Stimulated activated CD8-positive, alpha-beta memory T cell treated with anti-CD3 and anti-CD28 coated beads, Interleukin-4, amount 100 ng/mL, for 48 hours (primary cell): ENCODE measurements at places on chromosomes 2 and 18.

- DNase-seq, result no peak
These were observed 25.1 kb downstream of the DNPEP start for GRCh38 chr2:219362524-219363164.

GRCh38 chr2:233972941-233973575 lies 55.9 kb downstream of the TRPM8 start:
- DNase-seq, result no peak

DNA sequence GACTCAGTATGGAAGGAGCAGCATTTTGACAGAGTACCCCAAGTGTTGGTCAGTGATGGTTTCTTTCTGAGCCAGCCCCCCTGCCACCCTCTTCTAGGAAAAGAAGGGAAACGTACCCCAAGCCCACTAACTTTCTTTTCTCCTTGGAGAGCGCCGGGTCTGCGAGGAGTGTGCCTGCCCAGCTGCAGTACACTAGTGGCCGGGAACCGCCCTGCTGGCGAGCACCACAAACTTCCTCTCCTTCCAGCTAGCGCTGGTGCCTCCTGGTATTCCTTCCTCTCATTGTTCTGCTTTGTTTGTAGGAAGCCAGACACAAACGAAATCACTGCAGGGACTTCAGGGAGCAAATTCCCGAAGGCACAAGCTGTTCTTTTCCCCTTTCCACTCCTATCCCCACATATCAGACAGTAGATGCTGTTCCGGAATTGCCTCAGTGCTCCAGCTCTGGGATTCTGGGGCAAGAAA lies 1.8 kb downstream of the CCDC85A start:
- no peak for DNase-seq

- DNase-seq, result no peak
These were observed 38.4 kb downstream of the EPAS1 start for GRCh38 chr2:46335391-46336282.

GRCh38 chr2:64296140-64296480 lies 151.9 kb upstream of the PELI1 start:
- peak; percentile 47 for DNase-seq

GRCh38 chr2:19731037-19731436 lies 170.7 kb downstream of the TTC32 start:
- DNase-seq, result no peak

GRCh38 chr2:100291152-100291970 lies 30.9 kb downstream of the LONRF2 start:
- DNase-seq, result peak; percentile 69

- DNase-seq, result peak; percentile 76
These were observed 25.8 kb downstream of the BIN1 start for GRCh38 chr2:127080938-127081755.

DNA sequence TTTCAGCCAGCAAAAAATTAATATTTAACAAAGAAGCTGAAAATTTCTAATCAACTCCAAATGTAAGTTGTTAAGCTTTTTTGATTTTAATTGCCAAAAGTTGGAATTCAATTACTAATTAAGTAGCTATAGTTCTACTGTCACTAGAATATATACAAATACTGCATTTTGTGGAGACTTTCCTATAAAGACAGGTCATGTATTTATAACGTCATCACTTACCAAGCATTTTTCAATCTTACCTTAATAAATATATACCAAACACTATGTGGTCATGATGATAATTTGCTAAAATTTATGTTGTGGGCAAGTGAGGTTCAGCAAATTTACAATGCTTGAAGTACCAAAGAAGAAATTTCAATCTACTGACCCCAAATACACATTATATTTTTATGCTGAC lies 24.2 kb upstream of the TMEFF2 start:
- DNase-seq, result no peak

DNA sequence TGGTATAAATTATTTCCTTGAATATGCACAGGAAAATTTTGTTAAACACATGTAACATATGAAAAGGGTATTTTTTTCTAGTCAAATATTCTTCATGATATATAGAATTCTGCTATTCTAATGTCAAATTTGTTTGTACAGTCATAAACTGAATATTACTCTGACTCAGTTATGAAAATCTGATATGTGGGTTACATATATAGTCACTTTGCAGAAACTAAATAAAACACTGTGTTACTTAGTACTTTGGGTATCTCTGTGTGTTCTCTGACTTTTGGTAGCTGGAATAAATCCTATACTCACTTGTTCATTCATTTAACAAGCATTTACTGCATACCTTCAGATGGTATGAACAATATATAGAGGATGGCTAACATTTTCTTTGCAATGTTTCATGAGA lies 159.4 kb downstream of the TTC27 start:
- no peak for DNase-seq

DNA sequence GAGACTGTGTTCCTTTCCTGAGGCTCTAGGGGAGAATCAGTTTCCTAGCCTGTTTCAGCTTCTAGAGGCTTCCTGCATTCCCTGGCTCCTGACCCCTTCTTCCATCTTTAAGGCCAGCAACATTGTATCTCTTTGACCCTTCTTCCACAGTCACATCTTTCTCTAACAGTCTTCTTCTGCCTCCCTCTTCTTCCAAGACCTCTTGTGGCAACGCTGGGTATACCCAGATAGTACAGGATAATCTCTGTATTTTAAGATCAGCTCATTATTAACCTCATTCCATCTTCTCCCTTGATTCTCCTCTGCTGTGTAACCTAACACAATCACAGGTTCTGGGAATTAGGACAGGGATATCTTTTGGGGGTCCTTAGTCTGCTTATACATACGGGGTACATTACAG lies 8.9 kb upstream of the MYL12A start:
- no peak for DNase-seq

DNA sequence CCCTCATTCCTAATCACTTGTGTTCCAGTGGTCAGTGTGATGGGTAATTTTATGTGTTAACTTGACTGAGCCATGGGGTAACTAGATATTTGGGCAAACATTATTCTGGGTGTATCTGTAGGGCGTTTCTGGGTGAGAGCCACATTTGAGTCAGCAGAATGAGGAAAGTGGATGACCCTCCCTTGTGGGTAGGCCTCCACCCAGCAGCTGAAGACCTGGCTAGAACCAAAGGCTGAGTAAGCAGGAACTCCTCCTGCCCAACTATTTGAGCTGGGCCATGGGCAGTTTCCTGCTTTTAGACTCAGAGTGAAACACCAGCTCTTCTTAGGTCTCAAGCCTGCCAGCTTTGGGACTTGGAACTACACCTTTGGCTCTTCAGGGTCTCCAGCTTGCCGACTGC lies 141.8 kb downstream of the ACKR3 start:
- DNase-seq, result no peak

DNA sequence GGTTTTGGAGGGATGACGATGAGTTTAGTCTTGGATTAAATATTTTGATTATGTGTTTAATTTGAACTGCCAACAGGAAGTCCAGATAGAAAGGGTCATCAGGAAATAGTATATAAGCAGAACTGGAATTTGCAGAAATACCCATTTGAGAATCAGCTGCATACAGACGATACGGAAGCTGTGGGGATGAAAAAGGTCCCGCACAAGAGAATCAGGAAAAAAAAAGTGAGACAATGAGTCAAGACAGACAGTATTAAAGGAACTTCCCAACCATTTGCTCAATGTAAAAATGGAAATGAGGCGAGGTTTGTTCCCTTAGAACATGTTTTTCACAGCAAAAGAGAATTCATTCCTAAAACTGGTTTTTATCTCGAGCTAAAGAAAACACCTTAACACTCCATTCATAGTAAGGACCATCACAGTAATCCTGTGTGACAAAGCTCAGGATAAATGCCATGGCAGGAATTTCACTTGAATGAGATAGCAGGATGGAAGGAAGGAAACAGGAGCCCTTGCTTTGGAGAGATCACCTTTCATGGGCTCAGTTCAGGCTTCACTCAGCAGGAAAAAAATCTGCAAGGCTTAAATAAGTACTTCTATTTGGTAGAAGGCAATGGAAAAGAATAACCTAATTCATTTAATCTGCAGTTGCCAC lies 29.3 kb downstream of the BCL2 start:
- DNase-seq, result no peak

GRCh38 chr18:61579581-61579980 lies 246.4 kb downstream of the CDH20 start:
- DNase-seq, result no peak

GRCh38 chr2:60973705-60974104 lies 43.8 kb upstream of the PEX13 start:
- no peak for DNase-seq

GRCh38 chr2:151347906-151348305 lies 9.5 kb upstream of the TNFAIP6 start:
- DNase-seq, result no peak

GRCh38 chr2:241833101-241833663 lies 24.2 kb downstream of the NEU4 start:
- no peak for DNase-seq
